Endodermal cell (in vitro differentiated cells): ENCODE measurements at places on chromosomes 2 and 18. TPM values are rescaled to one million over a fixed set of nuclear protein-coding genes. Genes with fewer than 3 reads are reported as not detected.
A peak's percentile ranks its signal among the peaks of the same experiment; 100 is the strongest.

DNA sequence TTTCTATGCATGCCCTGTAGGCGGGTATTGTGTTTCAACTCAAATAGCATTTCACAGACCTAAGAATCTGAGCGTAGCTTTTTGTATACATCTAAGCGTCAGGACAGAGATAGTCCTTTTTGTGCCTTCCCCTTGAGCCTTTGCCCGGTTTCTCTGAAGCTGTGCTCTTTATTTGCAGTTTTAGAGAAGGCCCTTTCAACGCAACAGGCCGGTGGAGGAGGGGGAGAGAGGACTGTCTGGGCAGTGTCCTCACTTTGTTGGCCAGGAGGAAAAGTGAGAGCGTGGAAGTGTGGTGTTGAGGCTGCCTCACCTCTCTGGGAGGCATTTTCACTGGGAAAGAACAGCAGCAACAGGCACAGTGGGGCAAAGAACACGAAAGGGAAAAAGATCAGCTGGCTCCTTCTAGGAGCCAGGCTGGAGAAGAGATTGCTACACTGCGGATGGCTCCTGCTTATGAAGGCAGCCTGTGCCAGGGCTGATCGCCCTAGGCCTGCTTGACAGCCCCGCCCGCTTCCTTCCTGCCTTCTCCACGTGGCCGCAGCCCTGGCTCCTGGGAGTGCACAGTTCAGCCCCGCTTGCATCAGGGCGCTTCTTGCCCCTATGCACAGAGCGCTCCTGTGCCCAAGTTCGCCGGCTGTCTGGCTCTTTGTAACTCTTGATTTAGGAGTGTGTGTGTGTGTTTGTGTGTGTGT is 195.6 kb upstream of the POU3F3 start:
- H3K27me3 ChIP-seq: peaks cover 11% of the 10 kb centered on the region
- peak; percentile 85 for DNase-seq
- H3K4me1 ChIP-seq: no peaks in the 10 kb centered on the region
- H3K27ac ChIP-seq: peak overlapping the region; percentile 54
- H3K4me3 ChIP-seq: no peak overlapping the region
- H3K36me3 ChIP-seq: no peaks in the 10 kb centered on the region

- DNase-seq: no peak
- H3K36me3 ChIP-seq: no peaks in the 10 kb centered on the region
- H3K4me1 ChIP-seq: no peaks in the 10 kb centered on the region
- H3K27ac ChIP-seq: no peak overlapping the region
- no peak overlapping the region for H3K4me3 ChIP-seq
These were observed 372.6 kb downstream of the RPRM start for GRCh38 chr2:153105829-153106578.

B3GNT7 gene
- 32.3 and 33.2 TPM in 2 replicates for total RNA-seq

- no peaks in the 10 kb centered on the region for H3K27me3 ChIP-seq
- no peak for DNase-seq
- H3K27ac ChIP-seq: no peak overlapping the region
These were observed 13.4 kb downstream of the CCDC150 start for GRCh38 chr2:196652869-196653268.

PRKAG3 gene
- total RNA-seq: not detected in 2 replicates

DNA sequence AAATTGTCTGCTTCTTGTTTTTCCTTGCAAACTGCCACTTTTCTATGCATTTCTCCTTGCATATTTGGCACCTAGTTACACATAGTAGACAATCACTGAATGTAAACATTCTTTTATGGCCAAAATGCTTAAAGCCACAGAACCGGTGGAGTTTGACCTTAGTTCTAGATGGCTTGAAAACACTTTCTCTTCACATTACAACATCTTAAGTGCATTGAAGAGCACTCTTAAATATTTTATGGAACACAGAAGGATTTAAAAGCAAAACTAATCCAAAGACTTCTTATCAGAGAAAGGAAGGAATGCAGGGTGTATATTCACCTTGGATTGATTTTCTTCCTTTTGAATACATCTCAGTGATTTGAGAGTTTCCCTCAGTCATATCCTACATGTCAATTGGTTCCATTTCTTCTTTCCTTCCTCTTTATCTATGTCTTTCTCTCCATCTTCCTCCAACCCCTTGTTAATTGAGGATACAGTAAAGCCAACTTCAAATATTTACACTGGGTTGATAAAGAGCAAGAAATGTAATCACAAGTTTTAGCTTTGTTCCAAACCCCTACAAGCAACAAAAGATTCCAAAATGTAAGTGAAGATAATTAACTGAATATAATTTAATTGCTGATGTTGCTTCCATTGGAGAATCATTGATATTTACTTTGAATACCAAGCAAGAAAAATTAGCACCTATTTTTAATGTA is 548.0 kb downstream of the CNTNAP5 start:
- no peaks in the 10 kb centered on the region for H3K27me3 ChIP-seq
- DNase-seq: no peak
- H3K27ac ChIP-seq: no peak overlapping the region
- H3K4me3 ChIP-seq: no peak overlapping the region

BUB1 gene
- total RNA-seq: 78.5 to 121 TPM (median 118 TPM) in 3 replicates

- no peaks in the 10 kb centered on the region for H3K27me3 ChIP-seq
- no peaks in the 10 kb centered on the region for H3K4me1 ChIP-seq
- H3K4me3 ChIP-seq: no peak overlapping the region
- H3K36me3 ChIP-seq: no peaks in the 10 kb centered on the region
- H3K27ac ChIP-seq: no peak overlapping the region
- DNase-seq: no peak
These were observed 993.6 kb downstream of the LRP1B start for GRCh38 chr2:141137122-141137693.

DNA sequence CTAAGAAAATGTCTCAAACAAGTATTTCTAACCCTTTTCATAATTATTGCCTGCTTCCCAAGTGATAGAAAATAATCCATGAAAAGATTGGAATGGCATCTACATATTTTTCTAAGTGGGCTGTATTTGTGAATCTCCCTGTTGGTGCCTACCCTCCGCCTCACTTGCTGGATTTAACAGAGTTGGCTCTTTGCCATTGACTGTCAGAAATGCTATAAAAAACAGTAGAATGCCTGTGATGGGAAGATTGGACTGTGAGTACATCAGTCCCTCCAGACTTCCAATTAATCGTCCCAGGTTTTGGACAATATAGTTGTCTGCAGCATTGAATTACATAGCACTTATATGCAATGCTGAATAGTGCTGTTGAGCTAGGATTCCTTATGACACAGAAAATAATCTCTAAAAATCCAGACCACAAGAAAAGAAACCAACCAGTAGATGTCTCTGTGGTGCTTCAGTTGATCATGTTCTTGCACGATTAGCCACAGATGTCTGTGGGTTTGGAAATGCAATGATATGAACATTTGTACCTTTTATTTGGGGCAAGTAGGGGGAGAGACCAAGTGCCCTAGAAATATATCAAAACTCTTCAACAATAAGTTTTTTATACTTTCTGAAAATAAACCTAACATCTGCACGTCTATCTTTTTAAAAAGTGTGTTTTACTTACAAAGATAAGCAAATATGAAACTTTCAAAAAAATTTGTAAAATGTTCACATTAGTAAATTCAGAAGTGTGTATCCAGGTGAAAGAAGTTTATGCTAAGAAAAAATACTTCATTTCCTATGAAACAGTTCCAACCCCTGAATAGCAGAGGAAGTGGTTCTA is 88.5 kb downstream of the DYNAP start:
- H3K27ac ChIP-seq: no peak overlapping the region
- no peaks in the 10 kb centered on the region for H3K36me3 ChIP-seq
- DNase-seq: no peak
- no peaks in the 10 kb centered on the region for H3K4me1 ChIP-seq
- no peaks in the 10 kb centered on the region for H3K27me3 ChIP-seq

DNA sequence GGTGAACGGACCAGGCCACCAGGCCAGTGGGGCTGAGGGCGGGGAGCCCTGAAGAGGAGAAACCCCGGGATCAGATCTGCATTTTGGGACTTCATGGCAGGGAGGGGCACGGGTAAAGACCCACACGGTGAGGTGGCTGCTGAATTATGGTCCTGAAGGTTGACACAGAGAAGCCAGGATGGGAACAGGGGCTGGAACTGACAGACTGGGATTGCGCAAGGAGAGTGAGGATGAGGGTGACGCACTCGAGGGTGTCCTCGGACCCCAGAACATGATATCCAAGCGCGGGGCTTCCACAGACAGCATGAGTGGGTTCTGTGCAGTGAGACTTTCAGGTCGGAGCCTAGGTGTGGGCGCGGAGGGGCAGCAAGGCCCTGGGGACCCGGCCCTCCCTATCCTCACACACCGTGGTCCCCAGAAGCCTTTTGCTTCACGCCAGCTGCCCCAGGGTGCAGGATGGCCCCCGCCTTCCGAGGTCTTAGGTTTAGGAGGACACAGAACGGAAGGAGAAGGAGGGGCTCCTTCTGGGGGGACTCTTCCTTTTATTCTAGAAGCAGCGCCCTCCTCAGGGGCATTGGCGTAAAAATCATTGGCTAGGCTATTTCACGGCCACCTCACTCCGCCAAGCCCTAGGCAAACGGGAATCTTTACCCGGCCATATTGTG is 416.8 kb upstream of the HS6ST1 start:
- H3K4me1 ChIP-seq: no peaks in the 10 kb centered on the region
- H3K27ac ChIP-seq: no peak overlapping the region
- no peaks in the 10 kb centered on the region for H3K36me3 ChIP-seq

CHST9 gene
- 44.1 and 47.5 TPM in 2 replicates for total RNA-seq

DPP10 gene
- 17.3 to 21.3 TPM (median 19.2 TPM) in 3 replicates for total RNA-seq

SOCS6 gene
- 28.2 and 30.9 TPM in 2 replicates for total RNA-seq

DNA sequence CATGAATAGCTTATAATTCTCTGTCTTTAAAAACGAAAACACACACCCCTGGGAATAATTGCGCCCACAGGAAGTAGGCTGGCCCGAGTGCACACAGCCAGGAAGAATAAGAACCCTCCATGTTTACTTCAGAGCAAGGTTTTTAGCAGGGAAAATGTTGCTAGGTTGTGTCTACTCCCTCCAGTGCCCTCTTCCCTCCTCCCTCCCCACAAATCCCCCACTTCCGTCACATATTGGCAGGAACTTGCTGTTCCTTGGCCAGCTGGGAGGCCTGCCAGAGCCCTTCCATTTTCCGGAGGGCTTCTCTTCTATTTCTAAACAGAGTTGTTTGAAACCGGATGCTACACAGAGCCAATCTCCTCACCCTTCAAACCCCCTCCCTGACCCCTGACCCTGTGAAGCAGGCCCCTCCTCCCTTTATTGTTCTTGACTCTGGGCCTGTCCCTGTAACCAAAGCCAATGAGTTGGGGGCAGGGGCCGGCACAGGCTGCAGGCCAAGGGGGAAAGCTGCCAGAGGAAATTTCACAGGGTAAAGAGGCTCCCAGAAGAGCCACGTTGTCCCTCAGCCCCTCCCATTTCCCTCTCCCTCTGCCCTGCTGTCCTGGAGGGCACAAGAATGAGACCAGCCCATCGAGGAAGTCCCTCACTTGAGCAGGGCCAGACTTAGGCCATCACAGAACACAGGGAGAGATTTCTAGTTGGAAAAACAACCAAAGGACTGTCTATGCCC is 49.8 kb upstream of the LGALSL start:
- H3K36me3 ChIP-seq: no peaks in the 10 kb centered on the region
- H3K27me3 ChIP-seq: no peaks in the 10 kb centered on the region
- H3K4me1 ChIP-seq: peaks cover 31% of the 10 kb centered on the region

- no peak for DNase-seq
- H3K27ac ChIP-seq: no peak overlapping the region
- H3K4me1 ChIP-seq: no peaks in the 10 kb centered on the region
- no peak overlapping the region for H3K4me3 ChIP-seq
These were observed 3.8 kb downstream of the SULT1C3 start for GRCh38 chr2:108243566-108243965.

UGT1A8 gene
- not detected in 3 replicates for total RNA-seq

NEURL3 gene
- total RNA-seq: not detected in 3 replicates

QPCT gene
- 15.9 and 16.1 TPM in 2 replicates for total RNA-seq
